ENCODE measurements at places on chromosomes 1 and 21.
A peak's percentile ranks its signal among the peaks of the same experiment; 100 is the strongest.

DNA sequence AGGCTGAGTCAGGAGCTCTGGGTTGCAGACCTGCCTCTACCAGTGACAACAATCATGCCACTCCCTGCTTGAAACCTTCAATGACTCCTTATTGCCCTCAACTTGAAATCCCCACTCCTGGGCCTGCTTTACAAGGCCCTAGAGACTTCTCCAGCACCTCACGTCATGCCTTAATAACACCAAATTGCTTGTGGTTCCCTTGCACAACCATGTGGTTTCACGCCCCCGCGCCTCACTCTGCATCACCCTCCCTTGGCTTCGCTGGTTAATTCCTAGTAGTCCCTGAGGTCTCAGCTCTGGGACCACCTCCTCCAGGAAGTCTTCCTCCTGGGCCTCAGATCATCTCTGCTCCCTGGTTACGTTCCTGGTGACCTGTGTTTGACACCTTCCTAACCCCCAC, 33.0 kb downstream of the EPHA2 start:
- DNase-seq, result peak; percentile 93

DNA sequence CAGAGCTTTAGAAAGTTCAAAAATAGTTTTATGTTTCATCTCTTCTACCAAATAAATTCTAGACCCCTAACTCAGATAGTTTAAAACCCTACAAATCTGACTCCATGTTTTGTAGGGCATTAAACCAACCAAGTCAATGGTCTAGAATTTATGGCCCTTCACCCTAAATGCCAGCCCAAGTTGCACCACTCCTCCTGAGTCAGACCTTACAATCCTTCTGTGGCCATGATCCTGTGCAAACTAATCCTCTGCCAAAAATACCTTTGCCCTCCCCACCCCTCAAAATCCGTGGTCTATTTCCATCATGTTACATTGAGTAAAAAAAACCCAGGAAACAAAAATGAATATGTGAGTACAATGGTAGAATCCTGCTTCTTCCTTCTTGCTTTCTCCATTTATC, 179.3 kb downstream of the NR5A2 start:
- DNase-seq, result peak; percentile 61

GRCh38 chr1:247370786-247371732, 39.4 kb upstream of the ZNF496 start:
- DNase-seq, result peak; percentile 40

DNA sequence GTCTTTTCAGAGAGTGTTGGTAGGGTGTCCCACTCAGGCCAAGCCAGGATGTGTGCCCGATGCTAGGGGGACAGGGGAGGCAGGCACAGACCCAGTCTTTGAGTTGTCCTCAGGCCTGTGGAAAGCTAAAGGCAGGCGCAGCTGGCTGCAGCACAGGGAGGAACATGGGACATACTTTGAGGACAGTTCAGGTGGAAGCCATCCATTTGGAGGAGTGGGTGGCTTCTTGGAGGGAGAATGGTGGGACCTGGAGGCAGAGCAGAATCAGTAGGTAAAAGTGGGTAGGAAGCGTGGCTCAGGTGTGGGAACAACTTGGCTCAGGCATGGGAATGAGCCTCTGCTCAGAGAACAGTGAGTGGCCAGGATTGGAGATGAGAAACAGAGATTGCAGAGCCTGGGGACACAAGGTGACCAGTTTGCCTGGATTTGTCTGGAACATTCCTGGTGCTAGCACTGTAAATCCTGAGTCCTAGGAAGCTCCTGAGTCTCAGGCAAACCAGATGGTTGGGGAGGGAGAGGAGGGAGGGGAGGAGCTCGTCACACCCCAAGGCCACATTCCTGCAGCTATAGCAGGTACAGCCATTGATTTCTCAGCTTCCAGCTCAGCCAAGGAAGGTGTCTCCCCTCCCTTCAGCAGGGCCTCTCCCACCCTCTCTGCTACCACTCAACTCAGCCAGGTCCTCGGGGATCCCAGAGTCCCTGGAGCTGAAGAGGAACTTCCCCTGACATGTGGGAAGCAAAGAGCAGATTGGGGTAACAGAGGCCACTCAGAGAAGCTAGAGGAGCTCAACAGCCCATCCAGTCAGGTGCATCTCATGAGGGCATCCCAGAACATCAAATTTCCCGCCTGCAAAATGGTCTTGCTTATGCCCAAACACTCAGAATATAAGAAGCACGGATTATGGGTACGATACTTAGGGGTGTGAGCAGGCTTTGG, 65.2 kb upstream of the TINAGL1 start:
- no peak for DNase-seq

GRCh38 chr1:194225821-194226220, 1039.4 kb upstream of the B3GALT2 start:
- DNase-seq, result peak; percentile 1

- no peak for DNase-seq
Observed at GRCh38 chr21:33022828-33023573, 2.7 kb upstream of the OLIG2 start.

DNA sequence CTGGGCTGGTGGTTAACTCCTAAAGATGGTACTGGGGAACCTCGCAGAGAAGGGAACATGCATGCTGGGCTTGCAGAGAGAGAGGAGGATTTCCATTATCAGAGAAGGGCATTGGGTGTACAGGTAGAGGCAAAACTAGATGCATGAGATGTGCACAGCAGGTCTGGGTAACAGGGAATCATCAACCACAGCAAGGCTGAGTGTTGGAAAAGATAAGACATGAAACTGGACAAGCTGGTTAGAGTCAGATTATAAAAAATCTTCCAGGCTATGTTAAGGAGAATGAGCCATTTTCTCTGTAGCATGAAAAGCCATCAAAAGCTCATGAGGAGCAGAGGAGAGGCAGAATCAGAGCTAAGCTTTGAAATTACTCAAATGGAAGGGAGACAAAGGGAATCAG, 147.8 kb downstream of the VAV3 start:
- DNase-seq, result no peak

- DNase-seq, result no peak
Observed at GRCh38 chr1:195849180-195849579, 759.1 kb downstream of the KCNT2 start.

GRCh38 chr21:34812504-34813265, 143.9 kb downstream of the CLIC6 start:
- DNase-seq, result peak; percentile 97

DNA sequence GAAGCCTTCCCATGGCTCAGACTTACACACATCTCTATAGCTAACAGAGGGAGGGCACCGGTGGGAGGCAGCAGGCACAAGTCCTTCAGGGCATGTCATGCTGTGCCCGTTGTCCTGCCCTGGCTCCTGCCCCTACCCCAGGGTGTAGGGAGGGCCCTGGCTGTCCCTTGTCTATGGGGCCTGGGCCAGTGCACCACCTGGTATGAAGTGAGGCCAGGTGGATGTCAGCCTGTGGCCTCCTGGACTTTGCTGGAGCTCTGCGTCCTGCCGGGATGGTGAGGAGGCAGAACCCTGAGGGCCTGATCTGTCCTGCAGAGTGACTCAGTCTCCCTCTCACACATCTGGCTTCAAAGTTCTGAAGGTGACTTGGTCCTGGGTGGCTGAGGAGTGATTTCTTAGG, 47.3 kb upstream of the GPR37L1 start:
- no peak for DNase-seq

DNA sequence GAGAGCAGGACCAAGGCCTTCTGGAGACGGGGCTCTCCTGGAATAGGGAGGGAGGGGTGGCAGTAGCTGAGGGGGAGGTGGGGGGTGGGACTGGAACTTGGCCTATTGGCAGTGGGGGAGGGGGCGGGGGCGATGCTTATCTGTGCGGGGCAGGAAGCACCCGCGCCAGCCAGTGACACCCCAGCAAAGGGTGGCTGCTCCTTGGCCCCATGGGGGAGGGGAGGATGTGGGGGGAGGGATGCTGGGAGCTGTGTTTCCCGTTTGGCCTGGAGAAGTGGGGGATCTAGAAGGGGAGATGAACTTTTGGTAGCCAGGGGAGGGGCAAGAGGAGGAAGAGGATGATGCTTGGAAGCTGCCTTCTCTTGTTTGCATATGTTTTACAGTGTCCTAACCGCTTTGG, 11.0 kb downstream of the ZBTB7B start:
- no peak for DNase-seq

DNA sequence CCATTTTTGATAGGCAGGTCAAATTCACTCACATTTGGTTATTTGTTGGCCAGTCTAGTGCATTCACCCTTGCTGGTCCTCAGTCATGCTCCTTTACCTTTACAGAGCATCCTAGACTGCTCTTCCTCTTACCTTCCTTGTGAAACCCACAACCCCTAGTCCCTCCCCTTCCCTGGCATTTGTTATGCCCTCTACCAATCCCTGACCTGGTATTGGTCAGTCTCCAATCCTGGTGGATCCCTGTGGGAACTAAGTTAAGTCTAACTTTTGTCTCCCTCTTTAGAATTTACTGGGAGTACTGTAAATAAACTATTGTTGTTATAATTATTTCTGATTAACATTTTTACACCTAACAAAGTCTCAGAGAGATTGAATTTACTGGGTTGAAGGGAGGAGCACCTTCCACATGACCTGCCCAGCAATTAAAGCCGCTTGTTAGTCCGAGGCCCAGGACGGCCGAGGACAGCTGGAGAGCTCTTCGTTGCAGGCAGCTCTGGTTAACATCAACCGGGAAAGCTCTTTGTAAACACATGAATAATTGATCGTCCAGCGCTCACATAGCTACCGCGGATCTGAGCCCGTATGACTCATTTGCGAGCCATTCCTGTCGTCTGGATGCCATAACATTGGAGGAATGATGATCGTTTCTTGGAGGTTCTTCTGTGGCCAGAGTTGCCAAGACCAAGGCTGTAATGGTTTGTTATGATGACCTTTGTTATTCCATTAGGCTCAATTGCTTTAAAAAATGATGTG, 31.9 kb downstream of the MTARC1 start:
- DNase-seq, result peak; percentile 90

GRCh38 chr1:244114892-244115291, 63.8 kb downstream of the ZBTB18 start:
- DNase-seq, result peak; percentile 54

DNA sequence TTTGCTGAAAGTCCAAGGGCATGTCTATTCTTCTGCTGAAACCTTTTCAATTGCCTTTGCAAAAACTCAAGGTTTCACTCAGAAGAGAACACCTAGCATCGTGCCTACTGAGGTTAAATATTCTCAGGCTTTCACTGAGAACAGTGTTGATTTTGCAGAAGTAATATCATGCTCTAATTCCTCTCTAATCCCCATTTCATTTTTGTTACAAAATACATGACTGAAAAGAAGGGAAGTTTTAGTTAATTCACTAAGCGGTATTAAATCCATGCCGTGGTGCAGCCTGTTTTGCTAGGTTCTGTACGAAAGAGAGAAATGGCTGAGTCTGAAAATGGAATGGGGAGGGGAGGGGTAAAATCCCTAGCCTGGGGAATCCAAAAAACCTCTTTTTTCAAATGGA, 163.2 kb upstream of the CAMK1G start:
- no peak for DNase-seq

DNA sequence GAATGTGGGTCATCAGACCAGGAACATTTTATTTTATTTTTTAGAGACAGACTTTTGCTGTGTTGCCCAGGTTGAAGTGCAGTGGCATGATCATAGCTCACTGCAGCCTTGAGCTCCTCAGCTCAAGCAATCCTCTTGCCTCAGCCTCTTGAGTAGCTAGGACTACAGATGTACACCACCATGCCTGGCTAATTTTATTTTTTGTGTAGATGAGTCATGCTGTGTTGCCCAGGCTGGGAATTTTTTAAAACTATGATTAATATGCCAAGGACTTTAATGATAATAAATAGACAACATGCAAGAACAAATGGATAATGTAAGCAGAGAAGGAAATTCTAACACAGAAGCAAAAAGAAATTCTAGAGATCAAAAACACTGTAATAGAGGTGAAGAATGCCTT, 142.4 kb downstream of the AK5 start:
- DNase-seq, result peak; percentile 68

All from fibroblast of skin of right biceps (primary cell).